ENCODE measurements at places on chromosomes 1 and 21.

GRCh38 chr1:85708829-85709227 is 595 bp upstream of the ZNHIT6 start:
- no peak for DNase-seq

- no peak for DNase-seq
Measured at GRCh38 chr1:198201956-198202784, 45.4 kb downstream of the NEK7 start.

GRCh38 chr1:921011-921837 is 2.5 kb upstream of the SAMD11 start:
- DNase-seq = peak; percentile 40

- no peak for DNase-seq
Measured at GRCh38 chr1:220044678-220045355, 1.5 kb downstream of the EPRS1 start.

- DNase-seq = no peak
Measured at GRCh38 chr1:230189341-230189740, 122.3 kb downstream of the GALNT2 start.

- DNase-seq = peak; percentile 61
Measured at GRCh38 chr1:185825556-185825955, 91.4 kb downstream of the HMCN1 start.

DNA sequence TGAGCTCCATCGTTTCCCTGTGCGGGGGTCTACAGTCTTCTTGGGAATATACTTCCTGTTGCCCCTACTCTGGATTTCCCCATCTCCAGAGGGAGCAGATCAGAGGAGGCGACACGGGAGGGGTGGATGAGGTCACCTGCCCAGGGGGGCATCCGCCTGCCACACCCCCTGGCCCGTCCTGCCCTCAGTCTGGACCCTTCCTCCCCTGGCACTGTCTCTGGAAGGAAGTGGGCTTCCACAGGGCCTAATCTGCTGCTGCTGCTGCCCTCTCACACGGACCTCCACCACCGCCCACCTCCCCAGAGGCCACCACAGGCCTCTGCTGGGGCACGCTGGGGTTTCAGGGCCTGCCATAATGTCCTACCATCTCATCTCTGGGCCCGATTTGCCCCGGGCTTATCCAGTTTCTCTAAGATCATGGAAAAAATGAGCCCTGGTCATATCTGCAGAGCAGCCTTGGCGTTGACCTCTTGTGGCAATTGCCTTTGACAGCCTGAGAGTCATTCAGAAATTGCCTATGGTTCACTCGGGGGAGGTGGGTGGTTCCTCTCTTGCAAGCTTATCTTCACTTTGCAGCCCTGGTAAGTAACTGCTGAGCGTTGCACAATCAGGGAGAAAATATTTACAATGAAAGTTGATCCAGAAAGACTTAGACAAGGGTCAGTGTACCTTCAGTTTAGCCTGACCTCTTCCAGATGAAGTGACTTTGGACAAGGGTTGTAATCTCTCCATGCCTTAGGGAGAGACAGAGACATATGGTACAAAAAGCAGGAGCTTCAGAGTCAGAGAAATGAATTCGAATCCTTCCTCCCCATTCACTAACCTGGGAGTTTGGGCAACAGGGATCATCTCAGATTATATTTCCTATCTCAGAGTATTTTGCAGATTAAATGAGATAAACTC is 252.4 kb downstream of the TOMM20 start:
- no peak for DNase-seq
